ENCODE measurements at places on chromosomes 5 and 9.
A peak's percentile ranks its signal among the peaks of the same experiment; 100 is the strongest.

DNA sequence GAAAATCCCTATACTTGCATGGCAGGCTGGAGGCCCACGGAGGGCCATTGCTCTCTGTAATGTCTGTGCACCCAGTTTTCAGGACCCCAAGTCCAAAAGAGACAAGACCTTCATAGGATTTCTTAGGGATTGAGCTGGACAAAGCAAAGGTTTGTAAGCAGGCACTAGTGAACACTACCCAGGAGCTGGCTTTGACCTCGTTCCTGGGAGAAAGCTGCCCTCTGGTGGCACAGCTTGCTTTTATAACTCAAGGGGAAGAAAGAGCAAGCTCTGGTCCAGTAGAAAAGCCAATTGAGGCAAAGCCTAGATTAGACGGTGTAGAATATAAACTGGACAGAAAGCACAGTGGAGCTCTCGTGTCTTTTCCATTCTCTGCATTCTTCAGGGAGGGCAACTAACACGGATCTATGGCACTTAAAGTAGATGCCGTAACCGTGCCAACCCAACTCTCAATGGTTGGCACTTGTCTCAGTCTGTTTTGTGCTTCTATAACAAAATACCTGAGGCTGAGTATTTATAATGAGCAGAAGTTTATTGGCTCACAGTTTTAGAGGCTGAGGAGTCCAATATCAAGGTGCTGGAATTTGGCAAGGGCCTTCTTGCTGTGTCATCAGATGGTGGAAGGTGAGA is 7.9 kb downstream of the GABRP start:
- peak; percentile 53 for DNase-seq

DNA sequence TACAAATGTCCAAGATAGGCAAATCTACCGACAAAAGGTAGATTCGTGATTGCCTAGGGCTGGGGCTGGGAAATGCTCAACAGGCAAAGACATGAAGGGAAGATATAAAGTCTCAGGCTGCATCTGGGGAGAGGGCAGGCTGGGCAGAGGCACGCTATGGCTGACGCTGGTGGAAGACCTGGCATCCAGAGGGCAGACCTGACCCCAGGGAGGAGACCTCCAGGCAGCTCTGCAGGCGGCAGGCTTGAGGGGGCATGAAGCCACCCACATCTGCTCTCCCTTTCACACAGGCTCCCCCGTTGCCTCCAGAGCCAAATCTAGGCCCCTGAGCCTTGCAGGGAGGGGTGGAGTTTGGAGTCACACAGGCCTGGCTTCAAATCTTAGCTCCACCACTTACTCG is 145.5 kb downstream of the PAX5 start:
- DNase-seq, result no peak

GRCh38 chr9:134991808-134992754 is 74.4 kb upstream of the FCN1 start:
- DNase-seq, result no peak

DNA sequence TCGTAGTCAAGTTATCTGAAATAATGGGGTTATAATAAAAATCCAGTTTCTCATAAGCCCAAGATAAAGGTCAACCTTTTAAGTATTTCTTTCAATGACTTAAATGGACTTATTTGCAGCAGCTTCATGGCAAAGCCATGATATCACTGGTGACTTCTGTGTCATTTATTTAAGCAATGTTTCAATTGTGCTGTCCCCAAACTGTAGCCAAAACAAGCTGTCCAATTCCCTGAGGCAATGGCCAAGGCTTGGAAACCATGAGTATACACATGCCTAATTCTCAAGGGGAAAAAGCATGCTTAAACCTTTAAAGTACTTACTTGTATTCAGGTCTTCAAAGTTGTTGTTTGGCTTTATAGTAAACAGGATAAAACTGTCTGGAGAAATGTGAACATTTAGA is 376.4 kb upstream of the TNC start:
- no peak for DNase-seq

DNA sequence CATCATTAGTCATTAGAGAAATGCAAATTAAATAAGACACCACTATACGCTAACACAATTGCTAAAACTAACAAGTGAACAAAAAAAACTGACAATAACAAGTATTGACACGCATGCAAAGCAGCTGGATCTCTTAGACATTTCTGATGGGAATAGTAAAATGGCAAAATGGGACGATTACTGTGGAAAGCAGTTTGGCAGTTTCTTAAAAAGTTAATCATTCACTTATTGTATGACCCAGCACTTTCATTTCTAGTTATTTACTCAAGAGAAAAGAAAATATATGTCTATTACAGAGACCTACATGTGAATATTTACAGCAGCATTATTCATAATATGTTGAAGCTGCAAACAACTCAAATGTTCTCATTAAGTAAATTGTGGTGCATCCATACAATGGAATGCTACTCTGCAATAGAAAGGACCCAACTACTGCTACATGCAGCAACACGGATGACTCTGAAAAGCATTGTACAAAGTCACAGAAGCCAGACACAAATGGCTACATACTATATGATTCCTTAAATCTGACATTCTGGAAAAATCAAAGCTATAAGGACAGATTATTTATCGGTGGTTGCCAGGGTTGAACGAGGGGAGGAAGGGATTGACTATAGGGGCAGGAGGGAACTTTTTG is 96.8 kb upstream of the ITGA2 start:
- no peak for DNase-seq

GRCh38 chr9:124202447-124202971 is 55.2 kb upstream of the NEK6 start:
- no peak for DNase-seq

- no peak for DNase-seq
Observed at GRCh38 chr9:93468763-93469456, 15.5 kb upstream of the FAM120AOS start.

DNA sequence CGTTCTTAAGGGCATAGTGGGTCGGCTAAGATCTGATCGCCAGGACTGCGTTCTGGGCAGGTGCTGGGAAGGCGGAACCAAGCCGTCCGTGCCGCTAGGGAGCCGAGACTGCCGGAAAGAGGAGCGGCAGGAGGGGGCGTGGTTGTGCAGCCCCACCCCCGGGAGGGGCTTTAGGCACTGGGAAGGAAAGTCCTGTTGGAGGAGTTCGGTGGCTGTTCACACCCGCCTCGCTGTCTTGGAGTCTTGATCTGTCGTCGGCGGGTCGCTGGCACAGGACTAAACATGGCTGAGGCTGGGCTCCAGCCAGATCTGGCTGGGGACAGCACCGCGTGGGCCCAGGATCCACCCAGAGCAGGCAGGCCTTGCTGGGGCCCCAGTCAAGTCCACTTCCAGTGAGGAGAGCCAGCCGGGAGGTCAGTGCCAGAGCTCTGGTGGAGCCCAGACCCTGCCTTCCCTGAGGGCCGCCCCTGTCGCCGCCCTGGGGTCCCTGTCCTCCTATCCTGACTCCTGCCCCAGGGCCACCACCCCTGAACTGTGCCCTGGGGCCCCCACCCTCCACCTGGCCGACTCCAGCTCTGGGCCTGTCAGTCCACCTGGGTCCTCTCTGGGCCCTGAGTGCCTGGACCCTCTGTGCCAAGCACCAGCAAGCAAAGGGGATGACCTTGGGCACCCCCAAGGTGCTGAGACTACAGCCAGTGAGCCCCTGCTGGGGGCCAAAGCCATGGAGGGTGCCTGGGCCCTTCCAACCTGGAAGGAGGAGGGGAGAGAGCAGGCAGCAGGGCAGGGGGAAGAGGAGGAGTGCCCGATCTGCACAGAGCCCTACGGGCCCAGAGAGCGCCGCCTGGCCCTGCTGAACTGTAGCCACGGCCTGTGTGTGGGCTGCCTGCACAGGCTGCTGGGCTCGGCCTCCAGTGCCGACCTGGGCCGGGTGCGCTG is 4.5 kb downstream of the RNF208 start:
- DNase-seq, result peak; percentile 99

DNA sequence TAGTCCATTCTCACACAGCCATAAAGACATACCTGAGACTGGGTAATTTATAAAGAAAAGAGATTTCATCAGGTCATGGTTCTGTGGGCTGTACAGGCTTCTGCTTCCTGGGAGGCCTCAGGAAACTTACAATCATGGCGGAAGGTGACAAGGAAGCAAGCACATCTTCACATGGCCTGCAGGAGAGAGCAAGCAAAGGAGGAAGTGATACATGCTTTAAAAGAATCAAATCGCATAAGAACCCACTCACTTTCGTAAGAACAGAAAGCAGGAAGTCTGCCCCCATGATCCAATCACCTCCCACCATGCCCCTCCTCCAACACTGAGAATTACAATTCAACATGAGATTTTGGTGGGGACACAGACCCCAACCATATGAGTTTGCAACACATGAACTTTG is 5.1 kb upstream of the FBXO38 start:
- no peak for DNase-seq

- DNase-seq, result no peak
Observed at GRCh38 chr5:2919310-2920018, 168.0 kb upstream of the IRX2 start.

DNA sequence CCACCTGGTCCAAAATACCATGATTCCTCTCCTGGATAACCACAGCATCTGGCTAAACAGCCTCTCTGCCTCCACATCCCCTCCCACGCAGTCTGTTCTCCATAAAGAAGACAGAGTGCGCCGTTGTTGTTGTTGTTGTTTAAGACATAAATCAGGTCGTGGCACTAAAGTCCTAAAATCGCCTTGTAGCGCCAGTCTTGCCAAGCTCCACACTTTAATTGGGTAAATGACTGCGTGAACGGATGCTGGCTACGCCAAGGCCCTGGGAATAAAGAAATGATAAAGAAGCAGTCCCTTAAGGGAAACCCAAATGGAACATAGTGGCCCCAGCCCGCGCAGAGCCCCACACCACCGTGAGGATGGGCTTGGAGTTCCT is 364 bp upstream of the SFXN1 start:
- no peak for DNase-seq

DNA sequence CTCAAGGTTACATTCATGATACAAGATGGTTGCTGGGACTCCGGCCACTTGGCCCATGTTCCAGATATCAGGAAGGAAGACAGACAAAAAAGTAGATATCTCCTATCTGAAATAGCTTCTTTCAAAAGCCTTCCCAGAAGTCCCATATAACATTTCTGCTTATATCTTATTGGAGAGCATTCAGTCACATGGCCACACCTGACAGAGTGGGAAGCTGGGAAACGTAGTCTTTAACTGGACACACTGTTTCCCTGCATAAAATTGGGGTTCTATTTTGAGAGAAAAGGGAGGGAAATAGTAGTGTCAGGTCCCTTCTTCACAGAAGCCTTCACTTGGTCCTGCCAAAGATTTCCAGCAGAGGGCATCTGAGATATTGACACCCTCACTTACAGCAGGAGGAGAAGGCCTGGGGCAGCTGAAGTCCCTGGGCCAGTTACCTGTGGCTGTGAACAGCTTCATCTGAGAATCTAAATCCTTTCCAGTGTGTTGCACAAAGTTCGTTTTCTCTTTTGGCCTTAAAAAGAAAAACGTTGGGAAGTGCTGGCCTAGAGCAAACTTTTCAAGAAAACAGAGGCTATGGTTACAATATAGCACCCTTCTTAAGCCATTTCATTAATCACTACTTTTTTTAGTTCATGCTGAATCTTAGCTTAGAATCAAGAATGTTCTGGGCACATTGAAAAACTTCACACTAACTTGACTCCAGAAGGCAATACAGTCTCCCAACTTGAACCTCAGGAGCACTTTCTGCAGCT is 33.5 kb downstream of the SPEF2 start:
- DNase-seq, result no peak

GRCh38 chr5:11595045-11595444 is 309.2 kb downstream of the CTNND2 start:
- DNase-seq, result no peak

DNA sequence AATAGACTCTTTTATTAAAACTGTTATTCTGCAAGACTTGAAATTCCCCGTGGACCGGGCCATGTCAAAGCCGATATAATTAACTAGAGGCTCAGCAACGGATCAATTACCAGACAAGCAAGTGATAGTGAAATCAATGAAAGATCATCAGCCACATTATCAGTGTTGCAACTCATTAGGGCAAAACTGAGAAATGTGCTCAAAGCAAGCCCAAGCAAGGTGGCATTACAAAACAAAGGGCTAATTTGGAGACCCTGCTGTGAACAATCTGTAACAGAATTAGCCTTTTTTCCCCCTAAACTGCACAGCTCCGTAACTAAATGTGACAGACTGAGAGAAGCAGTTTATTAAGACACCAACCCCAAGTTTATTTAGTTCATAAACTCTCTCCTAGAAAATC is 140.3 kb downstream of the BNC2 start:
- DNase-seq, result no peak

DNA sequence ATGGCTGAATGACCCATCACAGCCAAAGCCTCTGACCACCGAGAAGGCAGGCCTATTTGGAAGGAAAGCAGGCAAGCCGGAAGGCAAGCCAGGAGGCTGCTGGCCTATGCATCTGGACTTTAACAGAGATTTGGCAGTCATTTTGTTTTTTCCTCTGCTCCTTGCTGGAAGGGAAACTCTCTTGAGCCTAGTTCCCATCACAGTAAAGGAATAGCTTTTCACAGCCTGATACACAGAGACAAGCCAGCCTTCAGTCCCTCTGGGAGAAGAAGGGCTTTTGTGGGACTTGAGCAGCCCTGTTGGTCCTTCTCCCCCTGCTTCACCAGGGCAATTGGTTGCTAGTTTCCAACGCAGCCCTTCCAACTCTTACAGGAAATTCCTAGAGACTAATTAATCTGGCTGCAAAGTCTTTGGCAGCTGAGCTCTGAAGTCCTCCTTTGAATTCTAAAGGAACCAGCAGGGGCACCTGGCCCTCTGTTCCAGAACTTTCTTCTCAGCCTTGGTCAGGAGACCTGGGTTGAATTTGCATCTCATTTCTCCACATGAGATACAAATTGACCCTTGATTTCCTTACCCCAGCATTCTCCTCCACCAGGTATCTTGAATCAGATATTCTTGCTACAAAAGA is 157.3 kb upstream of the EPB41L4A start:
- no peak for DNase-seq

GRCh38 chr5:143229426-143229895 is 174.0 kb downstream of the NR3C1 start:
- DNase-seq, result no peak

GRCh38 chr5:129461711-129462332 is 1.7 kb downstream of the ADAMTS19 start:
- DNase-seq, result no peak

DNA sequence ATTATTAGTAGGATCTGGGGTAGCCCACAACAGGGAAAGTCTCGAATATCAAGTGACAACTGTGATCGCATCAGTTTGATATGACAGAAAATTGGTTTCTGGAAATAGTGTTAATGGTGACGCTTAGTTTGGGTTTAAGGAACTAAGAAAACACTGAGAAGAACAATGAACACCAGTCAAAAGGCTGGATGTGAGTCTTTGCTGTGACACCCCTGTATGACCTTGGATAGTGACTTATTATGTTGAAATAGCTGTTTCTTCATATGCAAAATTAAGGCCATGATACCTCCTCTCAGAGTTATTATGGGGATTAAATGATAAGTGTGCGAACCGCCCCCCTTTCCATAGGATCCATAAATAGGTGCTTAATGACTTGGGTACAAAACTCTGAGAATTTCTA is 926 bp downstream of the DNAJC25 start:
- DNase-seq, result no peak

- DNase-seq, result no peak
Observed at GRCh38 chr9:92965759-92966517, 18.6 kb downstream of the FGD3 start.

- no peak for DNase-seq
Observed at GRCh38 chr9:89350988-89351557, 32.8 kb downstream of the SECISBP2 start.

GRCh38 chr5:32323741-32324140 is 11.0 kb upstream of the MTMR12 start:
- DNase-seq, result no peak

Measured in 8988T (cell line).